Osteoblast (primary cell): ENCODE measurements at places on chromosomes 12 and 14. TPM values are rescaled to one million over a fixed set of nuclear protein-coding genes. Genes with fewer than 3 reads are reported as not detected.

GRCh38 chr12:72098622-72099021, 160.0 kb downstream of the TPH2 start:
- DNase-seq: peak; percentile 54

DNA sequence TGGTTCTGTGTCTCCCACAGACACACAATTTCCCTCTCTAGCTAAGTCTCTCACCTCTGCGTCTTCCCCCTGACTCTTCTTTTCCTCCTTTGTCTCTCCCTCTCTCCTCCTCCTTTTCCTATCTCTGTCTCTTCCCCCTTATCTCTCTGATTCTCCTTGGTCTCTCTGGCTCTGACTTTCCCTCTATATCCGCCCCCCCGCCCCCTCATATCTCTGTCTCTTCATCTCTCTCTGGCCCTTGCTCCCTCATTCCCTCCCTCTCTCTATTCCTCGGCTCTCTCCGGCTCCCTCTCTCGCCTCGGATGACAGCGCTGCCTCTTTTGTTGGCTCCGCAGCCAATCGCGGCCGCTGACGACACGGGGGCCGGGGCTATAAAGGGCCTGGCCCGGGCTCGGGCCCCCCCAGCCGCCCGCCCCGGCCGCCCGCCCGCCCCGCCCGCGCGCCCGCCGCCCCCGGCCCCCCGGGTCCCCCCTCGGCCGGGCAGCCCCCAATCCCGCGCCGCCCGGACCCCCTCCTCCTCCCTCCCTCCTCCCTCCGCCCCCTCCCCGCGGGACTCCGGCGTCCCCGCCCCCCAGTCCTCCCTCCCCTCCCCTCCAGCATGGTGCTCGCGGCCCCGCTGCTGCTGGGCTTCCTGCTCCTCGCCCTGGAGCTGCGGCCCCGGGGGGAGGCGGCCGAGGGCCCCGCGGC, at the start of gene GDF11:
Gene GDF11, plus strand, starts transcription at position 404 of the 687 bp plus-strand sequence. Its CDS starts 195 bp downstream, at position 599.
- peak; percentile 99 for DNase-seq

DNA sequence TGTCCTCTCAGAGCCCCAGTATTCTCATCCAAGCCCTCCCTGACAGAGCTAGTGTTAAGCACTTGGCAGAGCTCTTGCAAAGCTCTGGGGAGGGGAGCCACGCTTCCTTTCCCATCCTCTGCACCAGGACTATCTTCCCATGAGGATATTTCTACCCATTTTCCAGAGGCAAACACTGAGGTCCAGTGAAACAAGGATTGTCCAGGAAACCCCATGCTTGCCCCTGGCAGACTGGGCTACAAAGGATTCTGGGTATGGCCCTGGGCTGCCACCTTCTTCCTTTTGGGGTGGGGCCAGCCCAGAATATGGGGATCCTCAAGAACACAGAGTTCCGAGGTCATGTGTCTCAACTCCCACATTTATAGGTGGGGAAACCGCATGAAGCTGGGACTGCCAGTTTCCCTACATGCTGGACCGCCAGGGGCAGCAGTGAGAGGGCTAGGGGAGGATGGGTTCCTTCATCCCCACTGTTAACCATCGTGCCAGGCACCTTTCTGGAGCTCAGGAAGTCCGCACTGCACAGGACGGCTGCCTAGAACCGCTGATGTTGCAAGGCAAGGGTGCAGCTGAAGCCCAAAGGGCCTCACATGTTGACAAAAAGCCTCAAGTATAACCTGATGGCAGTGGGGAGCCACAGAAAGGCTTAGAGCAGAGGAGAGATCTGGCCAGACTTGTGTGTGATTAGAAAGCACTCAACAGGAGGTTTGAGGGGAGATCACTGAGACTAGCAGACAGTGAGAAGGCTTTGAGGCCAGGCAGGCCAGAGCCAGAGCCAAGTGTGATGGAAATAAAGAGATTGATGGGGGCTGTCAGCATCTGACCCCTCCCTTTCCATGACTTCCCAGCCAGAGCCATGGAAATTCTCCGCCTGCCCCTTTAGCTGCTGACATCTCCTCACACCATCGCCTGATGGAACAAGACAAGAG, 5.5 kb upstream of the CCDC85C start:
- peak; percentile 78 for DNase-seq

DNA sequence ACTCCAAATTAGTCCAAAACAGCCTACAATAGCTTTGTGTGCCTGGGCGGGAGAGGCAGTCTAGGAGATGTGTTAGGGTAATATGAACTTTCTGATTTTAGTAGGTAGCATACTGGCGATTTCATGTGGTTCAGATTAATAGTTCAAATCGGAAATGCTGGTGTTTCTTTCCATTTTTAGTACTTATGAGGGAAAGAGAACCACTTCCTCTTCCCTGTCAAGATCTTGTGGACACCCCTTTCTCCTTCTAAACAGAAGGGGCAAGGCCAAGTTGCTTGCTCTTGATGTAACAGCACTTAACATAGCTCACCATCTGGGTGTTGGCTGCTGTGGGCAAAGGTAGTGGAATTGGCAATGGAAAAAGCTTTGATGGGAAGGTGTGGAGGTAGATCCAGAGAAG, 32.2 kb upstream of the IGF1 start:
- DNase-seq: no peak

The RHOF gene
- 6.2 and 8.3 TPM in 2 replicates for total RNA-seq

The BCL2L2 gene
- 19.5 and 21.2 TPM in 2 replicates for total RNA-seq
